ENCODE measurements at places on chromosomes 13 and 19. TPM values are rescaled to one million over a fixed set of nuclear protein-coding genes. Genes with fewer than 3 reads are reported as not detected.

CALR gene
- total RNA-seq = 670 TPM

ARHGEF7 gene
- total RNA-seq = 85.3 TPM

ZNF506 gene
- 3.7 TPM for total RNA-seq

NFKBIB gene
- 21.2 TPM for total RNA-seq

MUC16 gene
- not detected for total RNA-seq

B3GNT3 gene
- not detected for total RNA-seq

NHLRC3 gene
- total RNA-seq = 24.4 TPM

SOX21 gene
- total RNA-seq = 71.8 TPM

DIAPH3 gene
- 17.3 TPM for total RNA-seq

ZNF546 gene
- total RNA-seq = 6.5 TPM

NEK5 gene
- 0.12 TPM for total RNA-seq

CYP4F2 gene
- total RNA-seq = not detected

PLPPR3 gene
- 50.9 TPM for total RNA-seq

NALCN gene
- total RNA-seq = 0.35 TPM

- no peak overlapping the region for H3K27ac ChIP-seq
- DNase-seq = no peak
Measured at GRCh38 chr13:51158880-51159518, 47.9 kb upstream of the C13orf42 start.

- DNase-seq = no peak
- no peaks in the 10 kb centered on the region for H3K4me1 ChIP-seq
- H3K27ac ChIP-seq = no peak overlapping the region
Measured at GRCh38 chr13:101661839-101662238, 209.4 kb downstream of the ITGBL1 start.

GRCh38 chr19:35743640-35744429 lies 1.4 kb downstream of the U2AF1L4 start:
- peaks cover 52% of the 10 kb centered on the region for H3K4me1 ChIP-seq
- DNase-seq = no peak
- H3K27me3 ChIP-seq = peaks cover 4% of the 10 kb centered on the region
- H3K27ac ChIP-seq = no peak overlapping the region

- H3K4me3 ChIP-seq = no peak overlapping the region
- no peak overlapping the region for H3K27ac ChIP-seq
- H3K27me3 ChIP-seq = no peaks in the 10 kb centered on the region
- H3K4me1 ChIP-seq = peaks cover 5% of the 10 kb centered on the region
- no peak for DNase-seq
Measured at GRCh38 chr13:43326100-43326499, 302.7 kb downstream of the DNAJC15 start.

DNA sequence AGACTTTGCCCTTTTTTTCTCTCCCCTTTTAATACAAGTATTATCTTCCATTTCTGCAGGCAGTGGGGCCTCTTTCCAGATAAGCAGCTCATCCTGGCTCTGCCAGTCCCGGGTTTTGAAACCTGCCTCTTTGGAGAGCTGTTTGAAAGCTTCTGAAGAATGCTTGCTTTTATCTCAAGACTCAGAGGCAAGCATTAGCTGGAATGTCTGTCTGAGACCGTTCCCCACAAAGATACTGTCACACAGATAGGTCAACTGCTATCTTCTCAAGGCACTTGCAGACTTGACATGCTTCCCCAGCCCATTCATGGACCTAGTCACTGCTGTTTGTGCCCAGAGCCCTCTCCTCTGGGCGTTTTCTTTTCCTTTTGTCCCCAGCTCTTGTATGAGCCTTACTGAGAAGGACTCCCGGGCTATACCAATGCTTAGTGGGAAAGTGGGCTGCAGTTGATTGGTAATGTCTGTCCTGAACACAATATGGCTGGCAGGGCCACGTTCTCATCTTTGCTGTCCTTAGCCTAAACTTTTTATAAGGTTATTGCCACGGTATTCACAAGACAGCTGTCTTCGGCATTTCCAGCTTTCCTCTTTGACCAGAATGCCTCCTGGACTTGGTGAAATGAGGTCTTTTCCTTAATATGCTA lies 13.4 kb downstream of the SERP2 start:
- no peaks in the 10 kb centered on the region for H3K27me3 ChIP-seq
- no peak overlapping the region for H3K4me3 ChIP-seq
- DNase-seq = no peak
- no peaks in the 10 kb centered on the region for H3K36me3 ChIP-seq
- peaks cover 36% of the 10 kb centered on the region for H3K4me1 ChIP-seq

- H3K36me3 ChIP-seq = no peaks in the 10 kb centered on the region
- no peak overlapping the region for H3K4me3 ChIP-seq
- no peaks in the 10 kb centered on the region for H3K27me3 ChIP-seq
Measured at GRCh38 chr19:11373166-11373884, 1.1 kb upstream of the SWSAP1 start.

GRCh38 chr19:4474514-4475022 lies 2.5 kb downstream of the HDGFL2 start:
- peak overlapping the region; percentile 91 for H3K4me3 ChIP-seq
- DNase-seq = peak; percentile 60
- peaks cover 4% of the 10 kb centered on the region for H3K36me3 ChIP-seq
- H3K27ac ChIP-seq = peak overlapping the region; percentile 74
- H3K4me1 ChIP-seq = peaks cover 15% of the 10 kb centered on the region
- no peaks in the 10 kb centered on the region for H3K27me3 ChIP-seq

DNA sequence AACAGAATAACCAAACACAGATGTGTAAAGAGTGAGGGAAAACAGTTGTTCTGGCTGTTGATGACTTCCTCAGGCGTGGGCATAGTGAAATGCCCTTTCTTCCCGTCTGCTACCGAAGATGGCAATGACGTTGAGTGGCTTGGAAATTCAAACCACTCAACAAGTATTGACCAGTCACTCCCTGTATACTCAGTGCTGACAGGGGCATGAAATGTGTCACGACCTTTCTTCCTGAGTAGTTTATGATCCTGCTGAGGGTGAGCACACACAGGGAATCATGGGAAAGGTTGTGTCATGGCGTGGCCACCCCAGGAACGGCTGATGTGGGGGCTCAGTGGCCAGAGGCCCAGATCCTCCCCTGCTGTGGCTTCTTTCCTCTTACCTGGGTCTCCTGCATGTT lies 87.8 kb upstream of the C1QTNF9B start:
- no peak overlapping the region for H3K4me3 ChIP-seq
- peak overlapping the region; percentile 90 for H3K27ac ChIP-seq
- H3K27me3 ChIP-seq = no peaks in the 10 kb centered on the region
- H3K36me3 ChIP-seq = peaks cover 7% of the 10 kb centered on the region

DNA sequence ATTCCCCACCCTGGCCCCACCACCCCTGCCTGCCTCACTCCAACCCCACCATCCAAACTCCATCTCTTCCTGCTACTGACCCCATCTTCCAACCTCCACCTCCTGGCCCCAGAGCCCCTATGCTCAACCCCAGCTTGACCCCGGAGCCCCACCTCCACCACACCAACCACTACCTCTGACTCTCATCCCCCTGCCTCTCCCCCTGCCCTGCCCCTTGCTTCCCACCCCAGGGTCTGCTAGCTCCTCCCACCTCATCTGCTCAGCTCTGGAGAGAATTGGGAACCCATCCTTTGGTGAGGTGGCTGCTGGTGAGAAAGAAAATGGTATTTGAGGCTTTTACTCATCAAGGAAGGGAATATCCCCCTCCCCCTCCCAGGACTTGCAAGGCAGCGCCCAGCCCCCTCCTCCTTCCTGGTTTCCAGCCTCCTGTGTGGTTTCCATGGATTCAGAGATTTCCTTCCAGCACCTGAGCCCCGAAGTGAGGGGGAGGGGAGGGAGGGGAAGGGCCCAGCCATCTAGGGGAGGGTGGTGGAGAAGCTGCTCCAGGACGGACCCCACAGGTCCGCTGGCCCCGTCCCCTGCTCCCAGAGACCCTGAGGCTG lies 11.4 kb upstream of the PEPD start:
- no peaks in the 10 kb centered on the region for H3K36me3 ChIP-seq
- peaks cover 39% of the 10 kb centered on the region for H3K27me3 ChIP-seq
- DNase-seq = no peak
- peaks cover 5% of the 10 kb centered on the region for H3K4me1 ChIP-seq

DNA sequence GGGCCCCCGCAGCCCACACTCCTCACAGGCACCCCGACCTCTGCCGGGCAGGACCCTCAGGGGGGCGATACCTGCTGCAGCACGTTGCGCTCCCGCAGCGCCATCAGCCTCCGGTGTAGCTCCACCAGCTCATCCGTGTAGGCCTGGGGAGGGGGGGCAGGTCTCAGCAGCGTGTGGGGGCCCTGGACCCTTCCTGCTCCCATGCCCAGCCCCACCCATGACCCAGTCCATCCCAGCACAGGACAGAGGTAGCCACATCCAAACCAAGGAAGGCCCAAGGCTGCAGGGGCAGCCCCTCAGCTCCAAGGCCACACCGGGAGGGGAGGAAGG lies 66.5 kb downstream of the MLLT1 start:
- peaks cover 2% of the 10 kb centered on the region for H3K27me3 ChIP-seq
- no peak for DNase-seq
- no peak overlapping the region for H3K4me3 ChIP-seq
- no peak overlapping the region for H3K27ac ChIP-seq
- peaks cover 10% of the 10 kb centered on the region for H3K4me1 ChIP-seq
- H3K36me3 ChIP-seq = peaks cover 2% of the 10 kb centered on the region

GRCh38 chr13:112366907-112367646 lies 9.1 kb upstream of the SPACA7 start:
- H3K27me3 ChIP-seq = peaks cover 7% of the 10 kb centered on the region
- no peak for DNase-seq
- H3K4me1 ChIP-seq = no peaks in the 10 kb centered on the region
- H3K27ac ChIP-seq = no peak overlapping the region
- H3K4me3 ChIP-seq = no peak overlapping the region

GRCh38 chr19:35207391-35207871 lies 21.1 kb downstream of the FAM187B start:
- no peaks in the 10 kb centered on the region for H3K36me3 ChIP-seq
- no peak for DNase-seq
- H3K4me1 ChIP-seq = peaks cover 6% of the 10 kb centered on the region
- H3K27me3 ChIP-seq = no peaks in the 10 kb centered on the region

GRCh38 chr13:40671956-40672764 lies 5.7 kb upstream of the FOXO1 start:
- H3K27ac ChIP-seq = no peak overlapping the region
- no peak for DNase-seq
- H3K27me3 ChIP-seq = peaks cover 12% of the 10 kb centered on the region
- H3K4me3 ChIP-seq = no peak overlapping the region
- no peaks in the 10 kb centered on the region for H3K36me3 ChIP-seq

- no peak overlapping the region for H3K27ac ChIP-seq
- no peaks in the 10 kb centered on the region for H3K27me3 ChIP-seq
- H3K4me1 ChIP-seq = peaks cover 26% of the 10 kb centered on the region
- no peak for DNase-seq
- peak overlapping the region; percentile 65 for H3K4me3 ChIP-seq
Measured at GRCh38 chr19:14119644-14120496, 2.3 kb upstream of the PRKACA start.

DNA sequence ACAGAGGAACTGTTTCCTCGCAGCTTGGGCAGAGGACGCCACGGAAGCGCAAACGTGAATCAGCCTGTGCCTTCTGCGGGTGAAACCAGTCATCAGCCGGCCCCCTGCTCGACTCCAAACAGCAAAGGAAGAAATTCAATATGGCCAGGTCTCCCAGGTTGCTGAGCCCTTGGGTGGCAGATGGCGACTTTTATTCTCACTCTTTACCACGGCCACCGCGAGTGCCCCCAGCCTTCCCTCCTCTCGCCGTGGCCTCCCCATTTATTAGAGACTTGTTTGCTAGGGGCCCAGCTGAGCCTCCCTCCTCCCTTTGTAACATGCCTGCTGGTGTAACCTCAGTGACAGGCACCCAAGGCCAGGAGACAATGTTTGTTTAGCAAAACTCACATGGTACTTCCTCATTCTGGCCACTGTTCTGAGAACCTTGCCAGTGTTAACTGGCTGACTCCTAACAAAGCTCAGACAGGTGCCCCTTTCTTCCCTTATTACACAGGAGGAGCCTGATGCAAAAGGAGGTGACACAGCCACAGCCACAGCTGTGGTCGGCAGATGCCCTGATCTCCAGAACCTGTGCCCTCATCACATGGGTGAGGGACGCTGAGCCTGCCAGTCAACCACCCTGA lies 5.8 kb downstream of the RAB20 start:
- H3K4me1 ChIP-seq = peaks cover 13% of the 10 kb centered on the region
- no peak overlapping the region for H3K27ac ChIP-seq
- H3K4me3 ChIP-seq = no peak overlapping the region
- no peak for DNase-seq

- H3K27me3 ChIP-seq = no peaks in the 10 kb centered on the region
- DNase-seq = no peak
- no peaks in the 10 kb centered on the region for H3K4me1 ChIP-seq
- H3K4me3 ChIP-seq = no peak overlapping the region
Measured at GRCh38 chr13:56988543-56988942, 152.2 kb upstream of the PRR20A start.

- H3K4me1 ChIP-seq = peaks cover 17% of the 10 kb centered on the region
- no peak for DNase-seq
- H3K36me3 ChIP-seq = peaks cover 6% of the 10 kb centered on the region
- no peaks in the 10 kb centered on the region for H3K27me3 ChIP-seq
- no peak overlapping the region for H3K4me3 ChIP-seq
- no peak overlapping the region for H3K27ac ChIP-seq
Measured at GRCh38 chr13:44425041-44425814, 51.6 kb downstream of the SERP2 start.

GRCh38 chr13:19967621-19968020 lies 9.1 kb downstream of the ZMYM2 start:
- no peak overlapping the region for H3K4me3 ChIP-seq
- H3K27me3 ChIP-seq = no peaks in the 10 kb centered on the region
- H3K27ac ChIP-seq = no peak overlapping the region
- H3K36me3 ChIP-seq = peaks cover 6% of the 10 kb centered on the region

GRCh38 chr19:58584498-58585441 lies 11.6 kb upstream of the MZF1 start:
- H3K4me1 ChIP-seq = peaks cover 10% of the 10 kb centered on the region
- peak; percentile 0 for DNase-seq
- peak overlapping the region; percentile 75 for H3K27ac ChIP-seq
- H3K36me3 ChIP-seq = peaks cover 11% of the 10 kb centered on the region
- H3K27me3 ChIP-seq = no peaks in the 10 kb centered on the region
- H3K4me3 ChIP-seq = no peak overlapping the region

DNA sequence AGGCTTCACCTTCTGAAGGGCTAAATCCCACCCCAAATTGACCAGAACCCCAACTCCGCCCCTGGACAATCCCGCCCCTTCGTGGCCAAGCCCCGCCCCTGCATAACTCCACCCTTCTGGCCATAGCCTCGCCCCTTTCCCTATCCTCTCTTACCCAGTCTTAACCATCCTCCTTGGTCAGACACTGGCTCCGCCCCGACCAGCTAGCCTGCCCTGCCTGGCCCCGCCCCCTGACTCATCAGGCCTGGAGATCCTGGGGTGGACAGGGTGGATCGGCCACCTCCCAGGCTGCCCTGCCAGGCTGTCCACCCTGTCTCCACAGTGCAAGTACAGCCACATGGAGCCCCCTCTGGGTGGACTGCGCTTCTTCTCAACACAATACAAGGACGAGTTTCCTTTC lies 8.0 kb upstream of the ZNF358 start:
- no peaks in the 10 kb centered on the region for H3K36me3 ChIP-seq
- DNase-seq = peak; percentile 55
- peaks cover 7% of the 10 kb centered on the region for H3K4me1 ChIP-seq
- H3K27me3 ChIP-seq = peaks cover 19% of the 10 kb centered on the region

GRCh38 chr19:31725051-31725450 lies 375.8 kb upstream of the TSHZ3 start:
- H3K4me1 ChIP-seq = no peaks in the 10 kb centered on the region
- H3K27ac ChIP-seq = no peak overlapping the region
- DNase-seq = no peak
- H3K4me3 ChIP-seq = no peak overlapping the region
- peaks cover 14% of the 10 kb centered on the region for H3K27me3 ChIP-seq

Data from neural crest cell (in vitro differentiated cells).